ENCODE measurements at places on chromosomes 1 and 21.

DNA sequence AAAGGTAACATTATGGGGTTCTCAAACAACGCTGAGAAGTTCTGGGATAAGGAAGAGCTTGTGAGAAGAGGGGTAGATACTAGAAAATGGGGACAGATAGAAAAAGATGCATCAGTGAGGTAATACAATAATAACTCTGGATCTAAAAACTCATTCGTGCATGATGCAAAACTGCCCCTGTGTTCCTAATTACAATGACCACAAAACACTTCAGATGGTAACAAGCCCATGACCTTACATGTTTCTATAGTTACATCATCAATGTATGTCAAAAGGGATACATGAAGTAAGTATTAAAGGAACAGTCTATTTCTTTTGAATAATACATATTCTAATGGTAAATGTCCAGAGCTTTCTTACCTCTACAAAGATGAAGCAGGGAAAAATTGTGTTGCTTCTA is 110.6 kb upstream of the PLPPR5 start:
- DNase-seq: no peak

GRCh38 chr1:95309031-95309471 is 75.0 kb downstream of the RWDD3 start:
- no peak for DNase-seq

- DNase-seq: no peak
Measured at GRCh38 chr1:241485554-241485992, 34.0 kb downstream of the FH start.

- peak; percentile 93 for DNase-seq
Measured at GRCh38 chr1:30823969-30824735, 66.6 kb upstream of the LAPTM5 start.

GRCh38 chr21:46457801-46458314 is 833 bp upstream of the DIP2A start:
- no peak for DNase-seq

GRCh38 chr1:55056632-55056992 is 17.3 kb downstream of the PCSK9 start:
- DNase-seq: no peak

GRCh38 chr21:45404730-45405270 is at the start of gene COL18A1:
COL18A1 (plus strand) TSS chr21:45405165; CDS start chr21:45405231, 66 bp downstream.
- no peak for DNase-seq

GRCh38 chr1:201262963-201263608 is 20.2 kb upstream of the PKP1 start:
- DNase-seq: no peak

All from GOT3 (cell line).